NCI-H510A (cell line): ENCODE measurements at places on chromosomes 2 and 18.

DNA sequence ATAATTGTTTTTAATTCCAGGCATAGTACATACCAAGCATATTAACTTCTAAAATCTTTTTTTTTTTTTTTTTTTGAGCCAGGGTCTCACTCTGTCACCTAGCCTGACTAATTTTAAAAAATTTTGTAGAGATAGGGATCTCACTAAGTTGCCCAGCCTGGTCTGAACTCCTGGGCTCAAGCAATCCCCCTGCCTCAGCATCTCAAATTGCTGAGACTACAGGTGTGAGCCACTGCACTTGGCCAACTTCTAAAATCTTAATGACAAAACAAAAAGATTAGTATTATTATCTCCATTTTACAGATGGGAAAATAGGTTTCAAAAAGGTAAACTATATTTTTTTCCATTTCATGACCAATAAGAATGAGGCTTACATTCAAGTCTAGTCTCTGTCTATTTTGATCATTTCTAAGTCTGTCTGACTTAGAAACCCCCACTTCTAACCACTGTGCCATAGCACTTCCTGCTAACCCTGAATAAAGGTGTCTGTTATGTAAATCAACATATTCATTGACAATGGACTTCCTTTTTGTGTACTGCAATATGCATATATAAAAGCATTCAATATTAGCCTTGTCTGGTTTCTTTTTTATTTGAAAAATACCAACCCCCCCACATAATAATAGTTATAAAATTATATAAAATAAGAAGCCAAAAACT lies 28.7 kb upstream of the ZEB2 start:
- no peak for DNase-seq

- no peak for DNase-seq
Measured at GRCh38 chr2:221102896-221103688, 469.0 kb downstream of the EPHA4 start.

DNA sequence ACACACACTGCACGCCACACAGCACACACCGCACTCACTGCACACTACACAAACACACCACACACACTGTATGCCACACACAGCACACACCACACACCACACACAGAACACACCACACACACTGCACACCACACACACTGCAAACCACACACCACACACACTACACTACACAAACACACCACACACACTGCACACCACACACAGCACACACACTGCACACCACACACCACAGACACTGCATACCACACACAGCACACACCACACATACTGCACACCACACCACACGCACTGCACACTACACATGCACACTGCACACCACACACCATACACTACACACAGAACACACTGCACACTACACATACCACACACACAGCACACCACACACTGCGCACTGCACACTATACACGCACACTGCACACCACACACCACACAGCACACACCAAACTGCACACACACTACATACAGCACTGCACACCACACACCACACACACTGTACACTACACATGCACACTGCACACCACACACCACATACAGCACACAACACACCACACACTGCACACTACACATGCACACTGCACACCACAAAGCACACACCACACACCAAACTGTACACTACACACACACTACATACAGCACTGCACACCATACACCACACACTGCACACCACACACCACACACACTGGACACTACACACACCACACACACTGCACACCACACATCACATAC lies 59.6 kb downstream of the ASB1 start:
- no peak for DNase-seq

- no peak for DNase-seq
Measured at GRCh38 chr2:241770185-241770935, 6.3 kb upstream of the GAL3ST2 start.

DNA sequence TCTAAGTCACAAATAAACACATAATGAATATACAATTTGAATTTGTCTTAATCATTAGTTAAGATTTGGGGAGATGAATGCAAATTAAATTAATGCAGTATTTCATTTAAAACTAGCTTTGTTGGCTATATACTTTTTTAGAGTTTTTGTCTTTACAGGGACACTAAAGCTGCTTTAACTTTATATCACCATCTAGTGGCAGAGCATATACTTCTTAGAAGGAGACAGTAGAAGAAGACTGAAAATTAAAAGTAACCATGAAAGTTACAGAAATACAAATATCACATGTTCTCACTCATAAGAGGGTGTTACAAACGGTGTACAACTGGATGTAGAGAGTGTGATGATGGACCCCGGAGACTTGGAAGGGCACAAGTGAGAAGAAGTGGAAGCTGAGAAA lies 268.3 kb upstream of the NETO1 start:
- DNase-seq: no peak

- DNase-seq: no peak
Measured at GRCh38 chr2:72036595-72036994, 111.1 kb downstream of the CYP26B1 start.

- no peak for DNase-seq
Measured at GRCh38 chr2:53422979-53423378, 344.6 kb upstream of the CHAC2 start.

DNA sequence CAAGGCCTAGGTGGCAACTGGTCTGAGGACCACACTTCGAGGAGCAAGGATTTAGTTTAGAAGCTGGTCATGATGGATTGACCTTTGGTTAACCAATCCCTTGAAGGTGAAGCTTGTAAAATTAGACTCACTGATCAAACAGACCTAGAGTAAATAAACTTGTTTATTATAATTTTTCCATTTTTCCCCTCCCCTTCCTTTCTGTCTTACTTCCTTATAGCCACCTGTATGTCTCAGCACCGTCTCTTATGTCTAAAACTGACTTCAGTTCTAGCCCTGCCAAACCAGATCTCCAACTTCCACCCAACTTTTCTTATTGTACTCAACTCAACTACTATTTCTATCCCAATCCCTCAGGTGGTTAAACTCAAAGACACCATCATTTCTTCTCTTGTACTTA lies 92.8 kb upstream of the THOC1 start:
- DNase-seq: no peak

DNA sequence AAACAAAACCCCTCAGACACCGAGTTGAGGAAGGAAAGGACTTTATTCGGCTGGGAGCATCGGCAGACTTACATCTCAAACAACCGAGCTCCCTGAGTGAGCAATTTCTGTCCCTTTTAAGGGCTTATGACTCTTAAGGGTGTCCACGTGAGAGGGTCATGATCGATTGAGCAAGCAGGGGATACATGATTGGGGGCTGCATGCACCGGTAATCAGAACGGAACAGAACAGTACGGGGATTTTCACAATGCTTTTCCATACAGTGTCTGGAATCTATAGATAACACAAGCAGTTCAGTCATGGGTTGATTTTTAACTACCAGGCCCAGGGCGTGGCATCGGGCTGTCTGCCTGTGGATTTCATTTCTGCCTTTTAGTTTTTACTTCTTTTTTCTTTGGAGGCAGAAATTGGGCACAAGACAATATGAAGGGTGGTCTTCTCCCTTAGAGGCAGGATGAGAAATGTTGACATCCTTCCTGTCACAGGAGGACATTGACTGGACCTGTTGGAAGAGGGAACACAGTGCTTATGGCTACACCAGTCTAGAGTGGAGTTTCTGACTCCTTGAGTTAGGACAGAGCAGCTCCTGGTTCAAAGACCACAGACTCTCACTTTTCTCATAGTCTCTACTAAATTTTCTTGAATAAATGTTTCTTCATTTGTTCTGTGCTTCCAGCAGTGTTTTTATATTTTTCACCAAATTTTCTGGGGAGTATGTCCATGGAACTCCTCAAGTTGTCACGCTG lies 35.8 kb downstream of the SPOPL start:
- no peak for DNase-seq

DNA sequence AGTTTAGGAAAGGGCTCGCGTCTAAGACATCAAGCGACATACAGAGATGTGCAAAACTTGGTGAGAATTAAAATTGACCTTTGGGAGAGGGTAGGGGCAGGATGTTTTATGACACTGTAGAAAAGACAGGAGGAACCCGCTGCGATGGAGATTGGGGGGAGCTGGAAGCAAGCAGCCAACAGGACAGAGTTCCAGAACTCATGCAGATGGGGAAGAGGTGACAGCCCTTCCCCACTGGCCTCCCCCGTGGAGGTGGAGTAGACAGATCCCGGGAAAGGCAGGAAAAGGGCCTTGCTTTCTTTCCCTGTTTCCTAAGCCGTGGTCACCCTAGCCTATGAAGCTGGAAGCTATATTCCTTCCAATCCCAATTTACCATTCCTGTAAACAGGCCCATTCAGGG lies 39.1 kb downstream of the ANO7 start:
- no peak for DNase-seq

DNA sequence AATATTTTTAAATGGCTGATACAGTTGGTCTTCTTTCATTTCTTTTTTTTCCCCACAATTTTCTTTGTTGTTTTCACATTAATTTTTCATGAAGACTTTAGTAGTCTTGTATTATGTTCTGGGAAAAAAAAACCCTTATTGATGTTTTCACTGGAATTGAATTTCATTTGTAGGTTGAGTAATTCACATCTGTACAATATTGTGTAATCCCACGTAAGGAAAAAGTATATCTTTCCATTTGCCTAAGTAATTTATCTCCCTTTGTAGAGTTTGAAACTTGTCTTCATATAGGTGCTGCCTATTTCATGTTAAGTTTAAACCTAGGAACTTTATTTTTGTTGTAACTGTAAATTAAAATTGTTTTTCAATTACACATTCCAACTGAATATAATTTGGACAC lies 2.0 kb downstream of the DNAJC27 start:
- no peak for DNase-seq

- DNase-seq: no peak
Measured at GRCh38 chr18:75937306-75937705, 509.8 kb upstream of the SMIM21 start.

DNA sequence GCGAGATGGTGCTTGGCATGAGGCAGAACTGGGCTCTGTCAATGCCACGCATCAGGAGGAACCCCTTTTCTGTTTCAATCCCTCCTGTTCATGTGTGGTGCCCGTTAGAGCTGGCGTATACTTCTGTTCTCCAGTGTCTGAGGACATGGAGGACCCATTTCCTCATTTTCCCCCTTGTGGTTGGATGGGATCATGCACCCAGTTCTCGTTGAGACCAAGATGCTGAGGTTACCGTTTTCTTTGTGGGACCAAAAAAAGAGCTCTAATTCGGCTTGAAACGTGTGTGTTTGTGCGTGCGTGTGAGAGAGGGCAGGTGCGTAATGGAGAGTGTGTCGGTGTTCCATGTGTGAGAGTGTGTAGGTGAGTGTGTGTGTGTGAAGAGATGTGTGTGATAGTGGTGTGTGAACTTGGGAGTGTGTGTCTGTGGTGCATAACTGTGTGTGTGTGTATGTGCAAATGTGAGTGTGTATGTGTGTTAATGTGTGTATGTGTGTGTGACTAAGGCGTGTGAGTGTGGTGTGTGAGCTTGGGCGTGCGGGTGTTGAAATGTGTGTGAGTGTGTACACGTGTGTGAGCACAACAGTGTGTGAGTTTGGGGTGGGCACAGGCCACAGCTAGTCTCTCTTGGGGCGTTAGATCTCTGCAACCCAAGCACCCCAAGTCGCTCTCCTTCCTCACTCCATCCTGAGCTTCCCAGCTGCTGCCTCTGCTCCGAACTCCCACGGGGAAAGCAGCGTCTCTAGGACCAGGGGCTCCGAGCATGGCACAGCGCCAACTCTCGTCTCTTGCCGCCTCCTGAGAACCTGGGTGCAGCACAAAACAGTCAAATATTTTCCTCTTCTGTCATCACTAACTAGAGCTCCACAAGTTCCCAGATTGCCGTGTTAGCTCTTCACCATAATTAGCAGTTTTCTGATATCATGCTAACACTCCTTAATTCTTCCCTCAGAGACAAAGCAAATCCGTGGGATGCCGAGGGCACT lies 75.8 kb downstream of the LONRF2 start:
- DNase-seq: no peak

DNA sequence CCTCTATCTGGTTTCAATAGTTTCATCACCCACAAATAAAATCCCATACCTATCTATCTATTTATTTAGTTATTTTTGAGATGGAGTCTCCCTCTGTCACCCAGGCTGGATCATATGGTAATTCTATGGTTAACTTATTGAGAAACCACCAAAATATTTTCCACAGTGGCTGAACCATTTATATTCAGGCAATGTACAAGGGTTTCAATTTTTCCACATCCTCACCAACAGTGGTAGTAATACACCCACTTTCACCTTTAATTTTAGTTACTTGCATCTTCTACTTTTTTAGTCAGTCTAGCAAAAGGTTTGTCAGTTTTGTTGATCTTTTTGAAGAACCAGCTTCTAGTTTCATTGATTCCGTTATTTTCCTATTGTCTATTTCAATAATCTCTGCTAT lies 46.1 kb upstream of the PHLPP1 start:
- DNase-seq: no peak

GRCh38 chr2:197705121-197705911 lies at the start of gene MARS2:
Gene MARS2 (plus strand): TSS chr2:197705369. CDS start chr2:197705406, 37 bp downstream.
- DNase-seq: peak; percentile 83

GRCh38 chr18:11673560-11673959 lies 15.5 kb upstream of the GNAL start:
- no peak for DNase-seq

- no peak for DNase-seq
Measured at GRCh38 chr2:151637271-151637781, 97.0 kb downstream of the NEB start.

GRCh38 chr2:113829761-113830160 lies 60.1 kb upstream of the ACTR3 start:
- DNase-seq: no peak

DNA sequence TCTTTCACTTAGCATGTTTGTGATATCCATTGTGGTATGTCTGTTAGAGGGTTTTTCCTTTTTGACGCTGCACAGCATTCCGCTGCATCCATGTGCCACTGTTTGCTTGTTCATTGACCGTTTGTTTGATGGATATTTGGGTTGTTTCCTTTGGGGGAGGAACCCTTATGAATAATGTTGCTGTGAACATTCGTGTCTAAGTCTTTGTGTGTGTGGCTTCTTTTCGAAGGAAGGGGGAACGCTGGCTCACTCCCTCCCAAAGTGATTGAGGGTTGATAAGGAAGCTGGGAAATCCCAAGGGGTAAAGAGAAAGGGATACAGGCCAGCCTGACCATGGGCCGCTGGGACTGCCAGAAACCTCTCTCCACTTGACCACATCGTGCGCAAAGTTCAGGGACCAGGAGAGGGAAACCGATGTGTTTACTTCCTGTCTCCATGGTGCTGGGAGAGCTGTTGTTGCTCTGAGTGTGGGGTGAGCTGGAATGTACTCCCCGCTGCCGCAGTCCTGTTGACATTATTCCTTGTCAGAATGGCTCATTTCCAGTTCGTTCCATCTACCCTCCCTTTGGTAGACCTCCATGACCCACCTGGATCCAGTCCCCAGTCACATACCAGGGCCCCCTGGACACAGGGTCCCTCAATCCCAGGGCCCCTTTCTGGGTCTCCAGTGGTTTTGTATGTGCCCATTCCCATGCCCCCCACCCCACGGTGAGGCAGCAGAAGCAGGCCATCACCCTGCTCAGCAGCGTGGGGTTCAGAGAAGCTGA lies 39.6 kb downstream of the HS1BP3 start:
- DNase-seq: peak; percentile 34

GRCh38 chr18:22468554-22468891 lies 50.8 kb upstream of the CTAGE1 start:
- no peak for DNase-seq

GRCh38 chr18:62938487-62938886 lies 223.1 kb downstream of the PHLPP1 start:
- no peak for DNase-seq
